Left renal cortex interstitium (tissue), 4 donors: ENCODE measurements at places on chromosomes 4 and X. TPM values are rescaled to one million over a fixed set of nuclear protein-coding genes. Genes with fewer than 3 reads are reported as not detected.

DNA sequence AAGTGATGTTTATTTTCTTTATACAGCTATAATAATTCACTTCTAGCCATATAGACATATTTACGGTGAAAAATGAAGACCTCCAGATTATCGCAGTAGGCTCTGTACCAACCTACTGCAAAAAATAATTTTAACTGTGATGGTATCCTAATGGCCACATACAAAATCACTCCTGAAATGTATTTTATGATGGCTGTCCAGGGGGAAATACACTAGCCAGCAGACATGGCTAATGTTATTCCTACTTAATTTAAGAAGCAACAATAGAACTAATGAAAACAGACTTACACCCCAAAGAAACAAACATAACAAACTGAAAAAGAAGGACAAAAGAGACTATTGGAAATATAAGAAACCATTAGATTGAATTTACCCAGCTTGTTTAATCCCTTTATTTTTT lies 4.6 kb downstream of the NKX6-1 start:
- no peak for DNase-seq

GABRE gene
- 10.4 TPM for polyA plus RNA-seq

DNA sequence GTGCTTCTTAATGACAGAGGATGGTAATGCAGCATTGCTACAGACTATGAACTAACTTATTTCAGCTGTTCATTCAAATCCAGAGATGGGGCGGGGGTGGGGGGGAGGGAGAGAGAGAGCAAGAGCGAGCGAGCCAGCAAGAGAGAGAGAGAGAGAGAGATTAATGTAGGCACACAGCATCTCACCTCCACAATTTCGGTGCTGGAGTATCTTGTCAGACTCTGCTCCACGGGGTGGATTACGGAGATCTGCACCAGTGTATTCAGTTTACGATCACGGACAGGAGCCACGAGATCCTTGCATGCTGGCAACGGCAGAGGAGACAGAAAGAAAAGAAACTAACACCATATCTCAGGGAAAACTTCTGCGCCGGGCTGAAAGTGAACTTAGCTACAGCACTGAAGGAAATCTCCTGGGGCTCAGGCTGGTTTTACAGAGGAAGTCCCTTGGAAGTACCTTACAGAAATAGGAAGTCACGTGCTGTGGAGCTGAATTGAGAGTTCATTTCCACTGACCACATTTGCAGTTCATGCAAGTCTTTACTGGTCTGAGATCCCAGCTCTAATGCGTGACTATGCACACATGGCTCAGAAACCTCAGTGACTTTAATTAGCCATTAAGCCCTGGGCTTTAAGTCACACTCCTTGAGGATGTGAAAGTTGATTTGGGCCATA lies 440.9 kb downstream of the INPP4B start:
- DNase-seq, result peak; percentile 67

GRCh38 chr4:97912156-97912555 lies 231.1 kb downstream of the STPG2 start:
- DNase-seq, result no peak

NLGN3 gene
- polyA plus RNA-seq, result 6.0 TPM

GRCh38 chrX:5965406-5965805 lies 263.3 kb downstream of the NLGN4X start:
- no peak for DNase-seq

- no peak for DNase-seq
These were observed 180.7 kb downstream of the GASK1B start for GRCh38 chr4:157992038-157992705.

DNA sequence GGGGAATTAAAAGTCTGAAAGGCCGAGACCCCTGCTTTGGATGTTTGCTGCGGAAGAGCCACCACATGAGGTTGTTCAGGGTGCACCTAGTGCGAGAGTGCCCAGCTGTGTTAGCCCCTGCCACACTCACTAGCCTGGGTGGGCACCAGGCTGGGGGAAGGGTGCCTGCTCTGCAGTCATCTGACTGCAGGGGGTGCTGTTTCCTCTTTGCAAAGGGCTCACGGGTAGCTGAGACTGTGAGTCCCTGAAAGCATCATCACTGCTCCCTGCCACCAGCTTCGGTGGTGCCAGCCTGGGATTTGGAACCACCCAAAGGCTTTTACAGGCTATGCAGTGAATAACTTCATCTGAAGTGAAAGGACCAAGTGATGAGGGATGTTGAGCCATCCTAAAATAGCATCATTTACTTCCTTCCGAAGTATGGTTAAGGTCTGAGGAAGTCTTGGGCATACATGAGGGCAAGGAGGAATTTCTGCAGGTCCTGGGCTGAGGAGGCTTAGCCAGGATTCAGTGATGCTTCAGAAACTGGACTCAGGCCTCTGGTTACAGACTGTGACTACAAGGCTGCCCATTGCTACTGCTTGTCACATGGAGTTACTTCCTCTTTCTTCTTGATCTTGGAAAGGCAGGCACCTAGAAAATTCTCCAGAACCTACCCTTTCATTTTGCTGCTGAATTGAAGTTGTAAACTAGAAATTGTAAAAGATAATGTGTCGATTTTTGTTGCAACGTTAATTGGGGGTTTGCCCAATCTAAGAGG lies 293.2 kb upstream of the PRPS2 start:
- no peak for DNase-seq

USP51 gene
- polyA plus RNA-seq, result 12.1 TPM

FDCSP gene
- polyA plus RNA-seq, result 1.6 TPM

CD38 gene
- 1.4 TPM for polyA plus RNA-seq

REPS2 gene
- polyA plus RNA-seq, result 11.5 TPM

STK32B gene
- polyA plus RNA-seq, result 10.7 TPM

- DNase-seq, result no peak
These were observed 13.8 kb downstream of the RAB28 start for GRCh38 chr4:13470379-13470778.

DGAT2L6 gene
- not detected for polyA plus RNA-seq

GRCh38 chr4:141311246-141312204 lies 90.8 kb downstream of the ZNF330 start:
- DNase-seq, result no peak

DNA sequence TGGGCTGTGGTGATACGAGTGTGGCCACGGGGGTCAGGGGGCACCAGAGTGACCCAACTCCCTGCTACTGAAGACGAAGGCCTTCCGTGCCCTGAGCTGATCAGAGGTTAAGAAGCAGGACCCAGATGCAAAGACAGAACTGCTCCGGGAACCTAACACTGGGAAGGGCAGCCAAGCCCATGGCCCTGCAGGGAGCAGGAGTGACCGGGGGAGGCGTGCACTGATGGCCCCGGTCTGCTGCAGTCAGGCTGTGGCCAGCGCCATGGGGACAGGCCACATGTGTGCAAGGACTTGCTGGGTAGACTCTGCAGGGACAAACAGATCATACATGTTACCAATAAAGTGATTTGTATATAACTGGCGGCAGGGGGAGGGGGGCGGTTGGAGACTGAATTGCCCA lies 74.6 kb downstream of the ACOX3 start:
- DNase-seq, result no peak

EDA2R gene
- polyA plus RNA-seq, result 0.92 TPM

- no peak for DNase-seq
These were observed 364.8 kb downstream of the PCDH10 start for GRCh38 chr4:133513901-133514300.

GRCh38 chr4:151905197-151905596 lies 144.4 kb upstream of the GATB start:
- no peak for DNase-seq

GRCh38 chr4:19883841-19884240 lies 367.9 kb upstream of the SLIT2 start:
- DNase-seq, result no peak

DNA sequence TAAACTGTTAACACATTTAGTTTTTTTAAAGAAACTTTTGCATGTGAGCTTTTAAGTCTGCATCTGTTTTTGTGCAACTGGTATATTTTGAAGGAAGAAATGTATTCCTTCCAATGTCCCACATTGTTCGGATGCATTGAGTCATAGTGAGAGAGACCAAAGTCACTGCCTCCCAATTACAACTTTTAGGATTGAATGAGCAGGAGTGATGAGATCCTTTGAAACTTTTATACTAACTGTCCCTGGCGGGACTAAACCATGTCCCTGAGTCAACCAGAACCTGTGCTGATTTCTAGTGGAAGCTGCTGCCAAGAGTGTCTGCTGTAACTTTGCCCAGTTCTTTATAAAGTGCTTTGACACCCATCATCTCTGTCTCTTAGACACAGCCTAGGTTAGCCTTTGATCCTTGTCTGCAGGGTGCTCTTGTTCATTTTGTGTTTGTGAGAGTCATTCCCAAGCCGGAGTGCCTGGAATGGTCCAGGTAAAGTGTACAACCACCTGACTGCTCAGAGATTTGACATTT lies 122.7 kb downstream of the ZNF518B start:
- no peak for DNase-seq

DNA sequence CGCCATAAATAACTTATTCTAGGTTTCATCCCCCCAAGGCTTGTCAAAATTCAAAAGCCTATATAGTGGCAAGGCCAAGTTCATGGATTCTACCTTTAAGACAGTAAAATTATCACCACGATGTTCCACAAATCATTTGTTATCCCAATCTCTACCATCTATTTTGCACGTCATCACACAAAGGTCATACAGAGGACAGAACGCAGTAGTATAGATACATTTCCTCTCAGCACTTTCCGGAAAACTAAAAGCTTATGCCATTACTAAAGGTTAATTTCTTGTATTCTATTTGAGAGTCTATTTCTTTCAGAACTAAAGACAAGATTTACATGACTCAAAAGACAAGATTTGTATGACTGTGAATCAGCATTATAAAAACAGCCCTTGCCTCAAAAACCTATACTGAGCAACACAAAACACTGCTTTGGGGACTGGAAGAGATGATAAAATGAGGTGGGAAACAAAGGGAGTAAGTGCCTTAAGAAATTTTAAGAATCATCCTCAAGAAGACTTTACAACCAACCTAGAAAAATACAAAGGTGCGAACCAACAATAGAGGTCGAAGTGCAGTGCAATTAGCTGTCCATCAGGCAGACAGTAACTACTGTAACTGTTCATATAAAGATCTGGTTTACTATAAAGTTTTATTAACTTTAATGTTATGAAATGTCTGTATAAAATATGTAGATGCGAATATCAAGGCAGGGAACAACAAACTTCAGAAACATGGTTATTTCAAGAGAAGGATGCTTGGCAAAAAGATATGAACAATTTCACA lies 7.6 kb downstream of the UBE2D3 start:
- no peak for DNase-seq

DNA sequence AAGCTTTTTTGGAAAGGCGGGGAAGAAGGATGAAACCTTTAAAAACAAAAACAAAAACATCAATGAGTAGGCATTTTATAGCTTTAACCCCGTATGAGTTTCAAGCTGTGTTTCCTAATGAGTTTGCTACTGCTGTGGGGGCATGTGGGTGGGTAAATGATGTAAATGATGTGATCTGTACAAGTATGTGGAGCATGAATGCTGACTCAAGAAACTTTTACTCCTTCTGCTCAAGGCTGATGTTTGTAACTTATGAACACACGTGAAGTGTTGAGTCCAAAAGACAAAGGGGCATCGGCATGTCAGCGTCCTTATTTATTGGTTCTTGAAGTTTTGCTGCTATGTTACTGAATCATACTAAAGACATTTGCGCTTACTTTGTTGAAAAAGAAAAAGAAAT lies 76.9 kb downstream of the CLCN4 start:
- no peak for DNase-seq

- DNase-seq, result no peak
These were observed 959 bp upstream of the REST start for GRCh38 chr4:56906489-56907393.

SATL1 gene
- polyA plus RNA-seq, result 0.49 TPM

DNA sequence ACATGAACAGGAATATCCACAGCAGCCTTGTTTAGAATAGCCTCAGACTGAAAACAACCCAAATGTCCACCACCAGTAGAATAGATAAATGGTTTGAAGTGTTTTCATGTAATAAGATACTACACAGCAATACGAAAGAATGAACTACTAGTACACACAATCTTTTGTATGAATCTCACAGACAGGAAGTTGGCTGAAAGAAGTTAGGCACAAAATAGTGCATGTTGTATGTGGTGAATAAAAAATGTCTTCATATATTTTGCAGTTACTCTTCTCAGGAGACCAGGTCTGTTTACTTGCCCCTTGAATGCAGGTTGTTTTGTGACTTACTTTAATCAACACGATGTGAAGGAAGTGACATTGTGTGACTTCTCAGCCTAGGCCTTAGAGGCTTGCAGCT lies 75.9 kb upstream of the LEF1 start:
- no peak for DNase-seq

FGD1 gene
- 20.7 TPM for polyA plus RNA-seq

ADAMTS3 gene
- 11.9 TPM for polyA plus RNA-seq

- no peak for DNase-seq
These were observed 56.5 kb downstream of the BMPR1B start for GRCh38 chr4:94814237-94814636.

- no peak for DNase-seq
These were observed 14.6 kb downstream of the CLCN3 start for GRCh38 chr4:169634975-169635374.

- DNase-seq, result no peak
These were observed 591.0 kb downstream of the ANKRD50 start for GRCh38 chr4:124121461-124121971.

DNA sequence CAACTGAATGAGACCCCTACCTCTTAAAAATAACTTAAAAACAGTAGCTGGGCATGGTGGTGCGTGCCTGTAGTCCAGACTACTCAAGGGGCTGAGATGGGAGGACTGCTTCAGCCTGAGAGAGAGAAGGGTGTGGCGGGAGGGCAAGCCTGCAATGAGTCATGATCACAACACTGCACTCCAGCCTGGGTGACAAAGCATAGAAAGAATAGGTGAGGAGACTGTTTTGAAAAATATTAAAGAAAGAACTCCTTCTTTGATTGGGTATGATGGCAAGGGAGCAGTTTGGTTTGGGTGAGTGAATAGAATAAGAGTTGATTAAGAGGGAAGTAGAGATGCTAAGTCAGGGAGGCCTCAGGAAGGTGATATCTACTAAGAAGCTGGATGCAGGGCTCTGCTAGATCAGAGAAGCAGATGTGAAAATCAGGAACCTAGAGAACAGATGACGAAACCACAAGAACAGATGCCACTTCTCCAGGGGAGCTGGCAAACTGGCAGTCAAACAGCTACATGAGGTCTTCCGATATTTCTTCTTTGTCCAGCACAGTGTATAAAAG lies 318.6 kb downstream of the OPHN1 start:
- DNase-seq, result no peak

UGT2A3 gene
- polyA plus RNA-seq, result 89.6 TPM

GRCh38 chr4:41359422-41359775 lies 102.7 kb downstream of the UCHL1 start:
- DNase-seq, result no peak

GRCh38 chr4:71346710-71347109 lies 7.9 kb downstream of the SLC4A4 start:
- DNase-seq, result no peak

DNA sequence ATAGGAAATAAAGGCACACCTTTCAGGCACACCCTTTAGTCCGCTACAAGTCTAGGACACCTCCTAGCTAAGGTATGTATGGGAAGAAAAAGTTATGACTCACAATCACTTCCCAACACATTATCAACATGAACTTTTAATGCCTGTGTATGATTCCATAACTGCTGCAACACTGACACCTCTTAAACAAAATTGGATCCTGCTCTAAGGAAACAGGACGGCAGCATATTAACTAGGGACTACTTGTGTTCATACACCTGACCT lies 2.4 kb upstream of the PPP3CA start:
- DNase-seq, result no peak
